ENCODE measurements at places on chromosomes 3 and 15. TPM values are rescaled to one million over a fixed set of nuclear protein-coding genes. Genes with fewer than 3 reads are reported as not detected.

DNA sequence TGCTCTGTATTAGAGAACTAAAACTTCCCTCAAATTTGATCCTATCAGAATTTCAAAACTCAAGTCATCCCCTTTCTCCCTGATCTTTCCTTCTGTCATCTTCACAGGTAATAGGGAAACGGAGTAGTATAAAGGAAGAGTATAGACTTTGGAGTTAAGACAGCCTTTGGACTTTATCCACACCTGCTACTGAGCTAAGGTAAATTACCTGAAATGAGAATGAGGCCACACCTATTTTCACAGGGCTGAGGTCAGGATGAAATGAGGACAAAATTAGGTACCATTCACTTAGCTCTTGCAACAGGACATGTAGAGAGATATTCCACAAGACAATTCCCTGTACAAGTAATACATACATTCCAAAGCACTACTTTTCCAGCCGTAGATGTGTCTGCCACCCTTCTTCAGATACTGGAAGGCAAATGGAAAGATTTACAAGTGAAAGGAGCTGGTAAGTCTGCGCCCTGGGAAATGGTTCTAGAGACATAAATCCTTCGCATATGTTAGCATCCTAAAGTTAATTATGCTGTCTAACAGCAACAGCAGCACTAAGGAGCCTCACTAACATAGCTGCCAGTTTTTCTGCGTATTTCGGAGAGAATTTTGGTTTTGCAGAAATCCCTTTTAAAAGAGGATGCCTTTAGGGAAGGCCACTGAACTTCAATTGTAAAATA is 461.8 kb downstream of the SHQ1 start:
- no peak overlapping the region for H3K27ac ChIP-seq
- 0 out of 2 replicates have a peak, but pooled peaks cover 4% of the 10 kb centered on the region for H3K4me1 ChIP-seq
- 0 out of 2 replicates have a peak, but pooled peaks cover 4% of the 10 kb centered on the region for H3K36me3 ChIP-seq
- no peak overlapping the region for H3K4me3 ChIP-seq

DNA sequence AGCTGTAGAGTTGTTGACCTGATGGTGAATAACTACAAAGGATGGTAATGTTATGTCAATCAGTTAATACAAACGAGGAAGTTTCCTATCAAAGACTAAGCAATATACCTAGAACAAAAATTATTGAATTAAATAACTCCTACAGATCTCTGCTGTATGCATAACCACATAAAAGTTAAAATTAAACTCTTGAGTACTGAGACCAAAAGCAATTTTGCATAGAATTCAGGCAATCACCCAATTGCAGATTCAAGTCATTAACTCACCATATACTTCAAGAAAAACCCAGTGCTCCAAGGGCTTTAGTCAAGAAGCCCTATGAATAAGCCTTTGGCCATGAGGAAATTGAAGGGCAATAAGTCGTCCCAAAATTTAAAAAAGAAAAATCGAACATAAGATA is 518.8 kb downstream of the MECOM start:
- peaks cover 30% of the 10 kb centered on the region for H3K27me3 ChIP-seq
- no peak overlapping the region for H3K4me3 ChIP-seq
- no peak overlapping the region for H3K27ac ChIP-seq

- H3K4me3 ChIP-seq = no peak overlapping the region
- H3K27ac ChIP-seq = no peak overlapping the region
- no peaks in the 10 kb centered on the region for H3K27me3 ChIP-seq
- DNase-seq = no peak
- H3K36me3 ChIP-seq = no peaks in the 10 kb centered on the region
Measured at GRCh38 chr15:31245756-31246155, 80.9 kb upstream of the KLF13 start.

DNA sequence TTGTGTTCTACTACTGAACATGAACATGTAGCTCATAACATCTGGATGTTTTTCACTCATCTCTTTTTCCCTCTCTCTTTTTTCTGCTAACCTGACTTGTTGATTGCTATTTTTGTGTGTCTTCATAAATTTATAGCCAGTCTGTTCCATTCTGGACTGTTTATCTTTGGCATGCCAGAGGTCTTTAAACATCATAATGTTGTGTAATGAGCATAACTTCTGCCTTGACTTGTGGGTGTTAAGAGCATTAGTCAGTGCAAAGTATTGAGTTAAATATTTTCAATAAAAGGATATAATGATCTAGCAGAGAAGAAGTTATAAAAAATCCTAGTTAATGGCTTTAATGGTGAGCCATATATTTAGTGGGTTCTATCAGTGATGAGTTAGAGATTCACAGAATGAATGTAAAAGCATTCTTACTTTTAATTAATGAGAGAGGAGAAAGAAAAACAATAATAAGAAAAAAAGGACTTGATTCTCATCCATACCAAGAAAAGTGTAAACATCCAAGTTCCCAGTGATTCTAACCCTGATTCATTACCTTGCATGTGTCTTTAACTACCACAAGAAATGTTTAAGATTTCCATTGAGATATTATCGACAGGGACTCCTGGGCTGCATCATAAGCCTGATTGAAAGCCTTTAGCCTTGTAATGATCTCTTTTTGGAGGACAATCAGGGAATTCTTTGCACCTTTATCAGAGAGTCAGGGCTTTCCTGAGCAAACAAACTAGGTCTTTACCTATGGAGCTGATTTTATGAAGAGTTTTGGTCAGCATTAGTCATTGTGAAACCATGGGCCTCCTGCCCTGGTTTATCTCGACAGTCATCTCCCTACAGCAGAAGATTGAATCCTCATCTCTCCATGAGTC is 22.9 kb downstream of the MITF start:
- no peak overlapping the region for H3K4me3 ChIP-seq
- H3K4me1 ChIP-seq = no peaks in the 10 kb centered on the region
- H3K27ac ChIP-seq = no peak overlapping the region

- H3K27ac ChIP-seq = no peak overlapping the region
- no peak for DNase-seq
- H3K4me1 ChIP-seq = no peaks in the 10 kb centered on the region
- peaks cover 6% of the 10 kb centered on the region for H3K36me3 ChIP-seq
- no peak overlapping the region for H3K4me3 ChIP-seq
Measured at GRCh38 chr3:158823426-158823825, 21.6 kb downstream of the MFSD1 start.

DNA sequence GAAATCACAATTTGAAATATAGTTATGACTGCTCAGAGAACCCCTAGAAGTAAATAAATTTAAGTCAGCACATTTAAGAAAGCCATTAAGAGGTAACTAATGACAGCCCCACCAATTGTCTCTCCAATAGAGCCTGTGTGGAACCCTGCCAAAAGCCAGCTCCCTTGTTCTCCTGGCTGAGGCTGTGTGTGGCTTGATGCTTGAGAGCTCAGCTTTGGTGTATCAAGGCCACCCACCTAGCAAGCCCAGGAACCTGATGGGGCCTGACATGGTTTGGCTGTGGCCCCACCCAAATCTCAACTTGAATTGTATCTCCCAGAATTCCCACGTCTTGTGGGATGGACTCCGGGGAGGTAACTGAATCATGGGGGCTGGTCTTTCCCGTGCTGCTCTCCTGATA is 106.9 kb downstream of the LRRN1 start:
- no peaks in the 10 kb centered on the region for H3K36me3 ChIP-seq

DNA sequence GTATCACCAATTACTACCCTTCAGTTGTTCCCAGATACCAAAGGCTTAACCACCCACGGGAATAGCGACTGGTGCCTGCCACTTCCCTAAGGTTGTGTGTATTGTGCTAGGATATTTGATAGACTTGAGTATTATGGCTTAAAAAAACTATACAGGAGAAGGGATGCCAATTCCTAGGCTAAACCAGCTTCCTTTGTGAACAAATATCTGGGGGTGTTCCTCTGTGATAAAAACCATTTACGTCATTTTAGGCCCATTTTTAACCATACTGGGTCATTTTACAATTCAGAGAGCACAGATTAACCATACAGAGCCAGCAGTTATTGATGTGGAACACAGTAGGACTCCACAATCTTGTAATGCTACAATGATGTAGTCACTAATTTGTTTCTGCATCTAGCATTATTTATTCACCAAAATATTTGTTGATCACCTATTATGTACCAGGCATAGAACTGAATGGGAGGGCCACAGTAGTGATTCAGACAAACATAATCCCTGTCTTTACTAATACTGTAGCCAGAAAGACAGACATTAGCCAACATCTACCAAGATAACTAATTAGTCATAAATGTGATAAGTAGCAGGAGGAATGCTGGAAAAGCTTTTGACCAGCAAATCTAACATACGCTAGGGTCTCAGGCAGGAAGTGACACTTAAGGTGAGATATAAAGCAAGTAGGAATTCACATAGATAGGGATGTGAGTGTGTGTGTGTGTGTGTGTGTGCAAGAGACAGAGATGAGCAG is 184.8 kb downstream of the MECOM start:
- no peak for DNase-seq
- H3K27ac ChIP-seq = no peak overlapping the region
- no peaks in the 10 kb centered on the region for H3K4me1 ChIP-seq
- H3K36me3 ChIP-seq = no peaks in the 10 kb centered on the region

- H3K27me3 ChIP-seq = no peaks in the 10 kb centered on the region
- DNase-seq = no peak
- no peak overlapping the region for H3K27ac ChIP-seq
- no peaks in the 10 kb centered on the region for H3K36me3 ChIP-seq
- H3K4me3 ChIP-seq = no peak overlapping the region
Measured at GRCh38 chr3:69723389-69723788, 15.9 kb upstream of the MITF start.

Gene MGLL
- 177 TPM for polyA plus RNA-seq

GRCh38 chr3:149535333-149535685 is 60.8 kb downstream of the TM4SF4 start:
- no peak for DNase-seq
- no peaks in the 10 kb centered on the region for H3K27me3 ChIP-seq
- no peaks in the 10 kb centered on the region for H3K36me3 ChIP-seq

Gene CHRNA3
- 0.07 TPM for polyA plus RNA-seq

GRCh38 chr3:182294256-182294655 is 499.0 kb upstream of the ATP11B start:
- no peaks in the 10 kb centered on the region for H3K4me1 ChIP-seq
- no peaks in the 10 kb centered on the region for H3K36me3 ChIP-seq
- H3K27me3 ChIP-seq = no peaks in the 10 kb centered on the region
- no peak overlapping the region for H3K27ac ChIP-seq
- no peak overlapping the region for H3K4me3 ChIP-seq

- H3K27ac ChIP-seq = no peak overlapping the region
- no peaks in the 10 kb centered on the region for H3K36me3 ChIP-seq
- H3K27me3 ChIP-seq = no peaks in the 10 kb centered on the region
- peaks cover 6% of the 10 kb centered on the region for H3K4me1 ChIP-seq
- no peak for DNase-seq
Measured at GRCh38 chr3:9142362-9142761, 107.1 kb downstream of the SRGAP3 start.

DNA sequence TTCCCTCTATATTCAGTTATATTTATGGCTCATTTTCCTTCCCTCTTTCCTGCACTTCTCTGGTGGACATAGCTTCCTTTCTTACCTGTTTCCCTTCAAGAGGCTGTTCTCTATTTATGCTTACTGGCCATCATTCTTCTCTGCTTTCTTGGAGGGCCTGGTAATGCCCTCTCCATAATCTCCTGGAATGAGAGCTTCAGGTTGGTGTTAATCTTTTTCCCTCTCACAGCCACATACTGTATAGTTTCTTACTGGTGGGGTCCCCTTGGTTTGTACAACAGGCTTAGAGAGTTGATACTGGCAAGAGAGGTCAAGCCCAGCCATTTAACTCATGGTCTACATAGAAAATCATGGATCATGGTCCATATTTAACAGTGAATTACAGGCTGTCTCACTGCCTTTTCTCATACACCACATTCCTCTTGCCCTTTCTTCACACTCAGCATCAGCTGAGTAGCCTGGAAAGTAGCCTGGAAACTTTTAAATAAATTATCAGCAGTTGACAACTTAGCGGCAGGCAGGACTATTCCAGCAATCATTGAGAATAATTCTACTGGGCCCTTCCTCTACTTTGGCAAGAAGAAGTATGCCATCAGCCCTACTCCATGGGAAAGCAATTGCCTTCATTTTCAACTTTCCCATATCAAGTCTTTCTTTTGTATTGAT is 38.0 kb upstream of the DPH6 start:
- H3K4me3 ChIP-seq = no peak overlapping the region
- H3K36me3 ChIP-seq = no peaks in the 10 kb centered on the region
- H3K4me1 ChIP-seq = no peaks in the 10 kb centered on the region
- no peaks in the 10 kb centered on the region for H3K27me3 ChIP-seq
- no peak for DNase-seq

Gene KNG1
- polyA plus RNA-seq = not detected

Gene ZNF662
- not detected for polyA plus RNA-seq

DNA sequence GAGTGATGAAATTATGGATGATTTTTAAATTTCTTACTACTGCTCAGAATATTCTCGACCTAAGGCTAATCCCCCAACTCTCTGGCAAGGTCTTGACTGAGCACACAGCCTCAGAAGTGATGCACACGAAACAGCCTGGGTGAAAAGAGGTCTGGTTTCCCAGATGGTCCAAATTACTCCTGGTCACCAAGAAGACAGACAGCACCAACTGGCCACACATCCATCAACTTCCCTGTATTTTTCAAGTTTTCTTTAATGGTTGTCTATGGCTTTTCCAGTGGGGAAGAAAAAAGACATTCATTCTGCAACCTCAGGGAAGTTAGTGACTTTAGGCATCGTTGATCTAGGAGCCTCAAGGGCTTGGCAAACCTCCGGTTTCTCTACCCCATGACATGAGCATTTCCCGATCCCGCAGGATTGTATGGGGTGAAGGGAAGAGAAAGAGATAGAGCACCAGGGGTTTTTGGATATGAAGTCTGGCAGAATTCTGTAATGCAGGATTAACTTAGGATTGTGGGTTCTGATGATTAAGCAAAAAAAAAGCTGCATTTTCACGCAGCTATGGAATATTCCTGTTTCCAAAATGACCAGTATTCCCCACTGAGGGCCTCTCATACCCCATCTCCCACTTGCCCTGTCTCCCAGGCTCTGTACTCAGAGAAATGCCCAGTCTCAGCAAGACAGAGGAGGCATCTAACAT is 62.2 kb downstream of the UMPS start:
- H3K4me1 ChIP-seq = no peaks in the 10 kb centered on the region
- no peaks in the 10 kb centered on the region for H3K27me3 ChIP-seq
- no peaks in the 10 kb centered on the region for H3K36me3 ChIP-seq
- no peak overlapping the region for H3K27ac ChIP-seq

DNA sequence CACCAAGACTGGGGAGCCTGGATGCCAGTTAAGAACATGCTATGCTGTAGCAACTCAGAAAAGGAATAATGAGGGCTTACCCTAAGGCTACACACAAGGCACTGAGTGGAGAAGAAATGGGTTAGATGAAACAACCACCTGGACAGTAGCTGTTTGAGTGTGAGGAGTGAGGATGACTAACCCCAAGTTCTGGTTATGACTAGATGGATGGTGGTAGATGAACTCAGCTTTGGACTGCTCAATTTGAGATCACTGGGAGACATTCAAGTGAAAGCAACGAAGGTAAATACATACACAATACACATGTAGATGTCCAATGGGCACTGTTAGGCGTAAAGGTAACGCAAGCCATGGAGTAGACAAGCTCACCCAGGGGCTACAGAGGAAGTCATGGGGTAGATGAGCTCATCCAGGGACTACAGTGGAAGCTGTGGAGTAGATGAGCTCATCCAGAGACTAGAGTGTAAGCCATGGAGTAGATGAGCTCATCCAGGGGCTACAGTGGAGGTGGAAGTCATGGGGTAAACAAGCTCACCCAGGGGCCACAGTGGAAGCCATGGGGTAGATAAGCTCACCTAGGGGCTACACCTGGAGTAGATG is 98.3 kb downstream of the ANO10 start:
- peak; percentile 21 for DNase-seq
- no peak overlapping the region for H3K27ac ChIP-seq
- H3K36me3 ChIP-seq = no peaks in the 10 kb centered on the region
- H3K4me3 ChIP-seq = no peak overlapping the region
